Bronchus fibroblast of lung (primary cell): ENCODE measurements at places on chromosomes 6 and 20. TPM values are rescaled to one million over a fixed set of nuclear protein-coding genes. Genes with fewer than 3 reads are reported as not detected.

Gene EYS
- total RNA-seq, result under 0.01 TPM in 1 of 2 replicates, not detected in the other

Gene FBXO30
- 2.8 and 3.7 TPM in 2 replicates for total RNA-seq

Gene TPD52L1
- total RNA-seq, result 3.0 and 4.3 TPM in 2 replicates

Gene LPA
- total RNA-seq, result not detected in 2 replicates

Gene CRYBG1
- 8.0 and 8.2 TPM in 2 replicates for total RNA-seq

Gene SLC2A4RG
- total RNA-seq, result 88.3 and 91.0 TPM in 2 replicates

Gene CGA
- not detected in 2 replicates for total RNA-seq

Gene NKAPL
- 0.89 and 1.3 TPM in 2 replicates for total RNA-seq

Gene DUSP22
- 10.8 and 13.2 TPM in 2 replicates for total RNA-seq

Gene RIPOR2
- total RNA-seq, result 0.30 and 0.67 TPM in 2 replicates

Gene NKX2-4
- not detected in 2 replicates for total RNA-seq

Gene RSPH4A
- 0.17 TPM in 1 of 2 replicates, not detected in the other for total RNA-seq

Gene LAMP5
- not detected in 2 replicates for total RNA-seq

Gene IRF4
- total RNA-seq, result not detected in 2 replicates

Gene NAPB
- total RNA-seq, result 1.2 and 2.2 TPM in 2 replicates

Gene HLA-DOB
- total RNA-seq, result 0.30 and 0.84 TPM in 2 replicates

Gene C6orf47
- total RNA-seq, result 15.6 and 17.7 TPM in 2 replicates

Gene EPB41L1
- total RNA-seq, result 7.9 and 11.1 TPM in 2 replicates

Gene SPATS1
- not detected in 2 replicates for total RNA-seq

Gene DEFB118
- not detected in 2 replicates for total RNA-seq

Gene MYLIP
- total RNA-seq, result 0.74 and 0.84 TPM in 2 replicates

Gene DDX43
- 0.15 and 0.84 TPM in 2 replicates for total RNA-seq

Gene COQ3
- total RNA-seq, result 14.0 and 14.7 TPM in 2 replicates

Gene SYS1
- 29.1 and 38.7 TPM in 2 replicates for total RNA-seq

Gene SLC22A16
- 0.15 and 0.17 TPM in 2 replicates for total RNA-seq

Gene ESR1
- total RNA-seq, result under 0.01 TPM in 2 replicates

Gene RSPH3
- 2.1 and 2.7 TPM in 2 replicates for total RNA-seq

Gene DDO
- total RNA-seq, result 0.17 and 0.74 TPM in 2 replicates

Gene ECT2L
- total RNA-seq, result not detected in 2 replicates

Gene PRSS16
- total RNA-seq, result not detected in 2 replicates

Gene SLC22A23
- under 0.01 and 0.17 TPM in 2 replicates for total RNA-seq

Gene NUDT3
- total RNA-seq, result 12.8 and 15.5 TPM in 2 replicates
